ENCODE measurements at places on chromosomes 2 and 18.

DNA sequence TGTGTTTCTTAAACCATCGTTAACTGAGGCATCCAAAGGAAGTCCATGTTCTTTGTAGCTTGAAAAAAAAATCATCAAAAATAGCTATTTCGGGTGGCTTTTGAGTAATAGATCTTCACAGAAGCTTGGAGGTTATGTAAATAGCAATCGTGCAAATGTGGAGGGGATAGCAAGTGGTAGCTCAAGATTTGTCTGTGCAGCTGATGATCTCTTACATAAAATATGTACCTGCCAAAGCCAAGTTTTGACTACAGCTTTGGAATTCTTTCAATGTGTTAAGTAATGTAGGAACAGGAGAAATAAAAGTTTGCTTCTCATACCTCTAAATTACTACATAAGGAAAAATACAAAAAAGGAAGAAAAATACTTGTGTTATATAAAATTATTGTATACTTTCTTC, 1432.0 kb downstream of the DPP10 start:
- no peak for DNase-seq

- no peak for DNase-seq
These were observed 222.7 kb downstream of the CYRIA start for GRCh38 chr2:16442971-16443370.

DNA sequence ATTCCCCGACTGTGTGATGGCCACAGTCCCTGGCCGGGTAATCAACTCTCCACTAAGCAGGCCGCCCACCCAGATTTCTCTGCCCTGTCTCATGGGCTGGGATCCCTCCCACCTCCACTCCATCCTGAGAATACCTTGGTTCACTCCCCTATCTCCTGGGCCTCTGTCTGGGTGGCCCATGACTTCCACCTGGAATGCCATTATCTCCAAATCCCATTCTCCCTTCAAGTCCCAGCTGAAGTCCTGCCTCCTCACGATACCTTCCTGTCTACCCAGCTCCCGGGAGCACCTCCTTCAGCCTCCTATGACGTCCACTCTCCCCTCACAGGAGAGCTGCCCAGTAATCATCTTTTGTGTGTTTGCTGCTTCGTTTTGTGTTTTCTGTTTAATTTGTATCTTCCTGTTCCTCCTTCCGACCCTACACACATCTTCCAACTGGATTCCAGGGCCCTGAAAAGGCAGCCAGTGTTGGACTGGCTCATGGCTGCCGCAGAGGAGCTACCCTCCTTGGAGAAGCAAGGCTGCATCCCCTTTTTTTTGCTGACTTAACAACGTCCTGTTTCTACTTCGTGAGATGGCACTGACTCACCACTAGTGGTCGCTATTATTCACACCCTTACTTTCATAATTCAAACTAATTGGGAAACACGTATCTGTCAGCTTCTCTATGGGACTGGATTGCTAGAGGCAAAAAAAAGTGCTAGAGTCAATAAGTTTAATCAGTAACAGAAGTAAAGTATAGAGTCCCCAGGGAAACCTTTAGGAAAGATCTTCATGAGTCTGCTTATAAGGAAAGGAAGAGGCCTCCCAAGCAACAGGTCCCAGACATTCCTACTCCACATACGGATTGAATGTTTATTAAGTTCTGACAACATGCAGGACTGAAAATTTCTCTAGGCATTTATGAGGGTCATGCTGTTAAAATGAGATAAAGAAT, 171.9 kb upstream of the GATA6 start:
- peak; percentile 58 for DNase-seq

- no peak for DNase-seq
These were observed 13.7 kb downstream of the ADRA2B start for GRCh38 chr2:96102596-96103186.

DNA sequence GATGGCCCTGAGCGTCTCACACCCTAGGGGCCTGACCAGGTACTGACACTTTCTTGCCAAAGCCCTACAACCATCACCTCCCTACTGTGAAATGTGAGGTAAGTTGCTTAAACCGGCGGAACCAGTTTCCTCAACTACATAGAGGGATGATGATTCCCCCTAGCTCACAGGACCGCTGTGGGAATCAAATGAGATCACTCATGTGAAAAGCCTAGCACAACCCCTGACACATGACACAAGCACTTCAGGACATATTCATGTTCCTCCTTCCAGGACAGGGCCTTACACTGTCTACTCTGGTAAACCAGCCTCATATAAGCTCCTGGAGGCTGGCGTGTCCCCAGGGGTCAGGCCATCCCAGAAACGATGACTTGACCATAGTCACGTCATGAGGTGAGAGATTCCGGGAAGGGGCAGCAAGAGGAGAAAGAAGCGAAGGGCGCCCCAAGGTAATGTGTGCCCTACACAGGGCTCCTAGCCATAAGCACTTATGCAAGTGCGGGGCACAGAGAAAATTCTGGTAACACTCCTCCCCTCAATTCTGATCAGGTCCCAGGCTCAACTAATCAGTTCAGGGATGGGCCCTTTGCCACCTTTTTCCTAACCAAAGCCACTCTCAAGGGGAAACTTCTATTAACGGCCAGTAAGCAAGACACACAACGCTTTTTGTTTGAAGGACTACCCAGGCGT, 49.5 kb downstream of the C2orf42 start:
- peak; percentile 94 for DNase-seq

DNA sequence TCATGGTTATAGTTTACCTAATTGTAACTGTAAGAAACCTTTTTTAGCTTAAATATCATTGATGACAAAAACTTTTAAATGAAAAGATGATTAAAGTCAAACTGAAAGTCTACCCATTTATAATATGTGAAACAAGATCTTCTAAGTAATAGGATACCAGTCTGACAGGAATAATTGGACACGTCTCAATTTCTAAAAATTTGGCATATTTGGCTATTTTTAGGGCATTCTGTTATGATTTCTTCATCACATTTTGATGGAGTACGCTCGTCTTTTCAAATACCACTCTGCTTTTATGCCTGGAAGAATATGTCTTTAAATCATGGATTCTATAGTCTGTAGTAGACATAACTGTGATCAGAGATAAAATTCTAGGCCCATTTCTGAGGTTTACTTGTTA, 1.3 kb downstream of the R3HDM1 start:
- no peak for DNase-seq

- no peak for DNase-seq
These were observed 41.6 kb downstream of the SH3RF3 start for GRCh38 chr2:109170645-109171044.

DNA sequence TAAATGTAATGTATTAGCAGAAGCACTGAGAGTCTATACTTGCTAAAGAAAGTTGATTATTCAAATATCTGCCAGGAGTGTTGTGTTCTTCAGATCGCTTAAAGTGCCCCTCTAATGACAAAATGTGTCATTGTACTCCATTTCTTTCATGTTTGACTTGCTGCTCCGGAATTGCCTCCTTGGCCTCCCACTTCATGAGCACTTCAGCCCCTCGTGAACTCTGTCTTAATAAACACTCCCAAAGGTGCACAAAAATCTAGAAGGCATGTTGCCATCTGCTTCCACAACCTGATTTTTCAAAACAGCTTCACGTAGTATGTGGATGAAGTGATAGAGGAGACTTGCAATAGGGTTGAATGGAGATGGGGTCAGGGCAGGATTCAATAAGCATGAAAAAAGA, 396.1 kb downstream of the TDRD15 start:
- DNase-seq, result no peak

- DNase-seq, result no peak
These were observed 231.8 kb upstream of the SPOPL start for GRCh38 chr2:138269765-138270164.

- DNase-seq, result peak; percentile 83
These were observed 67.4 kb downstream of the STEAP3 start for GRCh38 chr2:119290859-119291587.

- no peak for DNase-seq
These were observed 46.3 kb upstream of the STAM2 start for GRCh38 chr2:152221839-152222238.
